ENCODE measurements at places on chromosomes 4 and X.

DNA sequence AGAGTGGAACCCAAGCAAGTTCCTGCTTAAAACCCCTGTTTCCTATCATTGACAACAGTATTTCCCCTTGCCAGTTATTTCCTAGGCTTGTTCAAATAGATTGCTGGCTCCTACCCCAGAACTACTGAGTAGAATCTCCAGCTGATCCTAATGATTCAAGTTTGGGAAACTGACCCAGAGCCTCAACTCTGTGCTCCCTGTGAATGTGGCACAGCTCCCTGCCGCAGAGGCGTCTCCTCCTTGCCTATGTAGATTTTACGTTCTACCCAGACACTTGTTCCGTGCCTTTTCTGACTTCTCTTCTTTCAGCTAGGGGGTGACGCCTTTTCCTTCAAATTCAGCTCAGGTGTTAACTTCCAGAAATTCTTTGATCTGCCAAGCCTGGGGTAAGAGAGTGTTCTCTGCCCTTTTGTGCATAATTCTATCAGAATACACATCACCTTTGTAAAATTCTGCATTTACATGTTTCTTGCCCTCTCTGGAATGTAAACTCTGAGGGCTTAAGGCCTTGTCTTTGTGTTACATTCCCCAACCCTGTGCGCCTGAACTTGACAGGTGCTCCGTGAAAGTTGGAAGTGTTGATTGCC lies 4.4 kb downstream of the LSM6 start:
- DNase-seq, result no peak

GRCh38 chr4:88163336-88163735 lies 4.9 kb upstream of the ABCG2 start:
- DNase-seq, result no peak

DNA sequence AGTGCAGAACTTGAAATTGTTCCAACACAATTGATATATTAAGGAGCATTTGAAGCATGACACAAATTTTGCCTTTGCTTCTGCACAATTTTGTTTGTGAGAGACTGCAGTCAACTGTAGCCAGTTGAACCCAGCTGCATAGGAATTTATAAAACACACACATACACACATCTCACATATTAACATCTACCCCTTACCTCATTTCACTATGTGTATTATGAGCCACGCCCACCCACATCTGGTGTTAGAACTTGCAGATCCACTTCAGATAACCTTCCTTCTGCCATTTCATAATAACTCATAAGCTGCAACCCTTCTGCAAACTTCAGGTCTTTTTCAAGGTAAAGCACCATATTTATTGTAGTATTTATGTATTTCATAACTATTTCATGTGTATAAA lies 188.1 kb upstream of the WDFY3 start:
- no peak for DNase-seq

- DNase-seq, result peak; percentile 43
These were observed 36.0 kb upstream of the CD99L2 start for GRCh38 chrX:150934453-150934852.

DNA sequence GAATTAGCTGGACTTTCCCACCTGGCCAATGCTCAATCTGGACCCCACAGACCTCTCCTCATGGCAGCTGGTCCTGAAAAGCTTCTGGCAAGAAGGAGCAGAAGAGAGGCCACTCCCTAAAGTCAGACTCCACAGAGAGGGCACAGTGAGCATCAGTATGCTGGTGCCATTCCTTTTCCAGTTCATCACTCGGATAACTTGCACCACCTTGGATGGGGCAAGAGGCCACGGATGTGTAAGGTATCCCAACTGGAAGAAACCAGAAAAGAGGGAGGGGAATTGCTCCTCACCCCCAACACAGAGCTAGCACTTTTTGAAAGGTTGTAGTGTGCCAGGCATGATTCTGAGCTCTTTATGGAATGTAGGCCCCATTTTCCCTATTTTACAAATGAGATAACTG lies 85.9 kb downstream of the STK32B start:
- DNase-seq, result no peak

- no peak for DNase-seq
These were observed 7.6 kb downstream of the CPLX1 start for GRCh38 chr4:818106-818921.

DNA sequence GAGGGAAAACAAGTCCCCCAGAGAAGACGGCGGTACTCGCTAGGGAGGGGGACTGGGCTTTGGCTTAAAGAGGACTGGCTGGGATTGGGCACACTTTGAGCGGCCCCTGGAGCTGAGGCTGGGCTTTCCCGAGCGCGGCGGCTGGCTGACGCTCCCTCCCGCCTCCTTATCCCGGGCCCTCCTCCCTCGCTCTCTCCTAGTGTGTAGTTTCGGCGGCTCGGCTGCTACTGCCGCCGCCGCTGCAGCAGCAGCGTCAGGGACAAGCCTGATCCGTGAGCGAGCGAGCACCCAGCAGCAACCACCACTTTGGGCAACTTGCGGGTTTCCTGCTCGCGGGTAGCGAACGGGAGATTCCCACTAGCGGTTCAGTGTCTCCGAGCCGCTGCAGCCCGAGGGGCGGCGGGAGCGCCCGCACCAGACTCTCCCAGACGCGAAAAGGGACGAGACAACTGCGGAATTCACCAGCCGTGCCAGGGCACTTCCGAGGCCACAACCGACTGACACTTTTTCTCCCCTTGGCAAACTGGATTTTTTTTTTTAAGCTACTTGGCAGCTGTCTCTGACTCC lies 632 bp upstream of the PCDH7 start:
- peak; percentile 51 for DNase-seq

- DNase-seq, result peak; percentile 4
These were observed 608 bp downstream of the TAF1 start for GRCh38 chrX:71366674-71367256.

GRCh38 chr4:6368601-6369000 lies 99.0 kb downstream of the WFS1 start:
- DNase-seq, result no peak

- DNase-seq, result no peak
These were observed 88.6 kb upstream of the DHRSX start for GRCh38 chrX:2589186-2590020.

- no peak for DNase-seq
These were observed 232.5 kb upstream of the GPRIN3 start for GRCh38 chr4:89539797-89540711.

DNA sequence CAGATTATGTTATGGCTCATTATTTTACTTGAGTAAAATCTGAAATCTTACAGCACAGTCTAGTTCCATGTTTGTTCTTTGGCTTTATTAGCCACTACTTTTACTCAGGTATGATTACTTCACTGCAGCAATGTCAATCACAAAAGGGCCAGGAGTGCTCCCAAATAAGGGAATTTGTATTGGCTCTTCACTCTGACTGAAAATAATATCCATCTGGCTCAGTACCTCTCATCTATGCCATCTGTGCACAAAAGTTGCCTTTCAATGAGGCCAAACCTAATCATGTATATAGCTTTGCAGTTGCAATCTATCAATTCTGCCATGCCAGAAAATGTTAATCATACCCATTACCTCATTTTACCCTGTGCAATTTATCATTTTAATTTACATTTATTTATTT lies 161.1 kb downstream of the TECRL start:
- DNase-seq, result no peak

DNA sequence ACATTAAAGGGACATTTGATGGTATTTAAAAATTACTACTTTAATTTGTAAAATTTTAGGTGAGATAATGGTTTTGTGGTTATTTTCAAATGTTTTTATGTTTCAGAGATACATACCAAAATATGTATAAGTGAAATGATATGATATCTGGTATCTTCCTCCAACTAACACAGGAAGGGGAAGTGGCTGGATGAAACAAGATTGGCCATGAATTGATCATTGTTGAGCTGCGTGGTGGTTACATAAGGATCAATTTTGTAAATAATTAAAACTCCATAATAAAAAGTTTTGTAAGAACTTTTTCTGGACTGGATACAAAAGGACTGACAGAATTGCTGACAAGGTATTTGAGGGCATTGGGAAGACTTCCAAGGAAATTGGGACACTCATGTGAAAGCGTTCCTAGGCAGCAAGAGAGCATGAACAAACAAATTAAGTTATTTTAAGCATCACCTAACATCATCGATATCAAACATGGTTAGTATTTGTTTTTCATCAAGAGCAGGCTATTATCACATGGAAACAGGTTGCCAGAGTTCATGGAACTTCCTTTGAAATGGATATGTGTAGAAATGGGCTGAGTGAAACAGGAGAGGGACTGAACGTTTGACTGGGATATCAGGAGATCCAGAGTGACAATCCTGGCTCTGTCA lies 4.4 kb upstream of the PGM2 start:
- no peak for DNase-seq

GRCh38 chr4:172650758-172651530 lies 517.7 kb upstream of the GALNT7 start:
- no peak for DNase-seq

GRCh38 chr4:108320061-108320460 lies 151.3 kb upstream of the LEF1 start:
- DNase-seq, result no peak

- DNase-seq, result no peak
These were observed 14.4 kb upstream of the SOD3 start for GRCh38 chr4:24780936-24781495.

Measured in ACHN (cell line).